Right atrium auricular region (tissue), 2 donors: ENCODE measurements at places on chromosomes 2 and 18. TPM values are rescaled to one million over a fixed set of nuclear protein-coding genes. Genes with fewer than 3 reads are reported as not detected.

GRCh38 chr2:214902286-214902685 lies 92.8 kb upstream of the BARD1 start:
- DNase-seq: no peak

GRCh38 chr18:56532176-56532840 lies 106.1 kb downstream of the TXNL1 start:
- DNase-seq: no peak

GRCh38 chr2:211349031-211349430 lies 792.6 kb downstream of the CPS1 start:
- no peak for DNase-seq

DNA sequence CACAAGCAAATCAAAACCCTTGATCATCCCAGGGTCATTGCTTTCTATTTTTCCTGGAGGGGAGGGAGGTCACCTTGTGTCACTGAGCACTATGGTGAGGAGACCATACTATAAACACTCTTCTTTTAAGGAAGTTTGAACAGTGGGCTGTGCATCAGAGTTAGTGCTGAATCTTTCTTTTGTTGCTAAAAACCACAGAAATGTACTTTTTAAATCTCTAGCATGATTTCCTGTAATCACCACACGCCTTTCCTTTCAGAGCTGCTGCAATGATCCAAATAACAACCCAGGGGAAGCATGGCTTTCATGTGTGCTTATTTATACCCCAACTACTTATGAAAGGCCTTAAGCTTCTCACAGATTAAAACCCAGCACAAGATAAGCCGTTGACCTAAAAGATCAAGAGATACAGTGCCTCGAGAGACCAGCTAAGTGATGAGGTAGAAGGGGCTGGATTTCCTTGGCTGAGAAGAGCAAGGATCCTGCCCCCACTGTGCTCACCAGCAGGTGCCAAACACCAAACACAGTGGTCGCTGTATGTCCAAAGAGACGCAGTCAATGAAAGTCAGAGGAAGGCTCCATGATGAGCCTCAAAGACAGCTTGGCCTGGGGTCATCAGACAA lies 34.7 kb downstream of the TRABD2A start:
- DNase-seq: no peak

The BOLL gene
- not detected for total RNA-seq

- no peak for DNase-seq
Measured at GRCh38 chr2:219983836-219984235, 356.4 kb downstream of the SLC4A3 start.

The FSHR gene
- total RNA-seq: 1.1 TPM

DNA sequence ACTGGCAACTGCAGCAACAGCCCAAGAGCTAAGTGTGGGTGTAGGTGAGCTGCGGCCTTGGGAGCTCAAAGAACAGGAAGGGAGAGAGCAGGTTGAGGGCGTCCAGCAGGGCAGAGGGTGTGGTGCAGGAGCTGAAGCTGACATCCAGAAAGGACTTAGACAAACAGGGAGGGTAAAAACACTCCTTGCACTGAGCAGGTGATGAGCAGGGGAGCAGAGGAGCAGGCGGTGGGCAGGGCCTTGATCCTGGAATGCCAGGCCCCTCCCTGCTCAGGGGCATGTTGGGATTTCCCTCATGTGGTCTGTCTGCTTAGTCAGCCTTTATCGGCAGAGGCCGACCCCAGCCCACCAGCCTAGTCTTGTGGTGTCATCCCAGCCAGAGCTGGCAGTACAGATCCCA lies 63.6 kb downstream of the VSNL1 start:
- no peak for DNase-seq

DNA sequence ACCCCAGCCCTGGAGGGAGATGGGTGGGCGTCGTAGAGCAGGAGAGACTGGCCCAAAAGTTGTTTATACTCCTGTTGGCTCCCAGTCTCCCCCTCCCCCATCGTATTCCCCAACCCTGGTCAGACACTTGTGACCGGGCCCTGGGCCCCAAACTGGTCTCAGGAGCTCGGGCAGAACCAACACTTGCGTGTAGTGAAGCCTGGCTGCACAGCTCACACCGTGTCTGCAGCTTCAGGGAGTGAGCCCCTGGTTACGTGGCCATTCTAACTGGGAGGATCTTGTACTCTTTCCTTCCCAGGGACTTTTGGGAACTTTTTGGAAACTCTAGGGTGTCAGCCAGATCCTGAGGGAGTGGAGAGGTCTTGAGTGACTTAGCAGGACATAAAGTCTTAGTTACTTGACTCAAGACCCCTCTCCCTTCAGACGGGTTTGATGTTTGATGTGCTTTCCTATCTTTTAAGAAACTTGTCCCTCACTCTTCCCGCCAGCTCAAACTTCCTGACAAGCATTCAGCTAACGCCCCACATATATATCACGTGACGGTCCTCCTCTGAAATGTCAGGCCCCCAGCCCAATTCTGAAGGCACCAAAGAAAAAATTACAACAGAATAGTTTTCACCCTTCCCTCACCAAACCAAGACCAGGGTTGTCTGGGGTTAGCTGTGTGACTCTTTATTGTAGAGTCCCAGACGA lies 2.3 kb downstream of the PKDCC start:
- DNase-seq: no peak
